T-helper 17 cell (primary cell): ENCODE measurements at places on chromosomes 4 and X.

- DNase-seq: no peak
Measured at GRCh38 chr4:6047130-6047673, 29.0 kb upstream of the C4orf50 start.

GRCh38 chr4:112975567-112976355, 73.7 kb upstream of the ANK2 start:
- no peak for DNase-seq

DNA sequence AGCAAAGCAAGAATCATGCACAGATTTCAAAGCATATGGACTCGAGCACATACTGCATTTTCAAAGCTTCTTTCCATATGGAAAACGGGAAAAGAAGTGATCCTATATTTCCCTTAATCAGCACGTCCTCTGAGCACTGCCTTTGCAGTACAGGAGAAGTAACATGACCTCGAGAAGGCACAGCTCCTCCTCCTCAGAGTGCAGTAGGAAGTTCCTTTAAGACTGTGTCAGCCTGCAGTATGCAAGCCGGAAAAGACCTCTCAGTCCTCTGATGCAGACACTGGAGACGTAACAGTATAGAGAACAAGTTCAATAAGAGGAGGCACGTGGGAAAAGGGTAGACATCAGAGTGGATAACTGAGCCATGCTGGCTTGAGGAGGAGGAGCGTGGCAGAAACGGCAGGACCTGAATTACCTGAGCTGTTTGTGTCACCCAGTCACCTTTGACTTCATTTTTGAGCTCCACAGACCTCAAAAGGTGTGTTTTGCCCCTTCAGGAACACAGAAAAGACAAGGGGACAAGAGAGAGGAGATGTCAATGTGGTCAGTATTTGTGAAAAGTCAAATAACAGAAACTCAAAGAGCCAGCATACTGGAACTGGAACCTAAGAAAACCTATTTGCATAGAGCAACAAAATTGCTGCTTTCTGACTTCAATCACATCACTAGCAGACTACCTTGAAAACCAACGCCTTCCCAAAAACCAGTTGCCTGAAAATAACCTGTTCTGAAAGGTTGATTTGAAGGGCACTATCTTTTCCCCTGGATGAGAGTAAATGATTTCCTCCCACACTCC, 20.8 kb downstream of the IRF2 start:
- DNase-seq: no peak

GRCh38 chr4:112318239-112319142, 21.3 kb downstream of the ALPK1 start:
- no peak for DNase-seq

GRCh38 chr4:33941854-33942253, 2302.5 kb downstream of the ARAP2 start:
- no peak for DNase-seq

DNA sequence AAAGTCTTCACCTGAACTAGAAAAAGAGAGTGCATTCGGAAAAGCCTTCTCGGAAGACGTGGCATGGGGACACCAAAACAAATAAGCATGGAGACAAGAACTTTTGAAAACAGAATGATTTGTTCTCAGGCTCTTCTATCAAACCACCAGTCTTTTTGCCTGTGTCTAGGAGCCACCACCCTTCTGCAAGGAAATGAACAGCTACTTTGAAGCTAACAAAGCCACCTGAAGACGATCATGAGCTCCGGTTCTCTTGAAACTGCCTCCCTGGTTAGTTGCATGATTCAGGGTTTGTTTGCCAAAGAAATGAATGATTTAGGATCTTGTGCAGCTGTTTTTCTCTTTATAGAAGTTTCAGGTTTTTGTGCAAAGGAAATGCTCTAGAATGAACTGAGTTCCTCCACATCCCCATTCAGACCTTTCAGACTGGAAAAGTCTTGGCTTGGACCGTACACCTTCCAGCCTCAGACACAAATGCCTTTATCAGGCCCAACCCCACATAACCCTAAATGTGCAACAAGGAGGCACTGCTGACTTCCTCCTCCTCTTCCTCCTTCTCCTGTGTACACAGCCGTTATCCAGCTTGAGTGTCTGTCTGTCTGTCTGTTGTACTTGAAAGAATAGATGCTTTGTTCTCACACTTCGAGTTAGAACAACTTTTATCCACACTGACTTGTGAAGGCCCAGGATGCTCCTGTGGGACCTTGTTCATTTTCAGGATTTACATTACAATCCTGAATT, 334.8 kb upstream of the KLF3 start:
- DNase-seq: no peak

DNA sequence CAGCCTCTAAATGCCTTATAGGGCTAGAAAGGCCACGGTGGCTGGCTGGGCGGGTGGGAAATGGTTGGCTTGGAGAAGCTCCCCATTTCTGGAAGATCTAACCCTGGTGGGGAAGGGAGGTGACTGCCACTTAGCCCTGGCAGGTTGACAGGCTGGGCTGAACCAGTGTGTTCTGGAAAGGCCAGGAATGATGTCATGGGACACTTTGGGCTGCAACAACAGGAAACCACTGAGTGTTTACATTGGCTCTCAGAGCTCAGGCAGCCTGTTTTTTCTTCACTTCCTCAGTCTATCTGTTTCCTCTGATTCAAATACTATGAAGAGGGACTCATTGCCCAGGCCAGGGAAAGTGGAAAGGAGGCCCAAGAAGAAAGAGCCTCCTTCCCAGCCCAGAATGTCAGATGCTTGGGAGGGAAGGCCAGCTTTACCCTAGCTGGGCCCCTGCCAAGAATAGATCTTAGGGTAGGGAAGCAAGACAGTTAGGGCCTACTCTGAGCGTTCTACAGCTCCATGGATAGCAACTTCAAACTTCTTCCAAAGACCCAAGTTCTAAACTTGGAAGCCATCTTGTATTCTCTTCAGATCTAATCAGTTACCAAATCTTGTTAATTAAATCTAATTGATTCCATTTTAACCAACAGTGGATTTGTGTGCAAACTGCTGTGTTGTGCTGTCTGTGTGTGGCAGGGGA, 65.8 kb upstream of the MSN start:
- DNase-seq: no peak

GRCh38 chrX:8201896-8202331, 30.8 kb upstream of the VCX2 start:
- DNase-seq: no peak

- no peak for DNase-seq
Measured at GRCh38 chrX:66015900-66016689, 23.8 kb downstream of the VSIG4 start.

DNA sequence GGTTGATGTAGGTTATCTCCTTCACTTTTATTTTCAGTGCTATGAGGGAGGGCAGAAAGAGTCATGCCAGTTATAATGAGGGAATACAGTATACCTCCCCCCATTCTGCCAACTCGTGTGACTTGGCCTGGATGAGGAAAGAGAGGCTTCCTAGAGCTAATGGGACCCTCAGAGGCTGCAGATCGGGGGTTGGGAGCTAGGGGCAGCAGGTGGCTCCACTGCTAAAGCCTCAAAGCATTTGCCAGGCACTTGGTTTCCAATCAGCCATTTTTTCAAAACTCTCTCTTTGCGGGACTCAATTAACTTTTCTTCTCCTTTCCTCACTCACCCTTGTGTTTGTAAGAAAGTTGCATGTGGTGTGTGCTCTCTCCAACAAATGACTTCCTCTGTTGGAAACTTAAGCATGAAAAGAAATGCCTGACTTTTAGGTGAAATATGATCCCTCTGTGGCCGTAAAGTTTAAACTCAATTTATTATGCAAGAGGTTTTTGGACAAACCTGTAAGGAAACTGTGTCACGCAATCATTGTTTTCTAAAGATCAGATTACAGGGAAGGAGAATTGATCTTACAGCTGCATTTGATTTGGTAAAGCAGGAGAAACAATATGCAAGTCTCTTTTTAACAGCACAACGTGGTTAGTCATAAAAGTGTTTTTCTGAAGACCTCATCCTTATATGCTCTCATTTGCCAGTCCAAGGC, 7.0 kb downstream of the SFRP2 start:
- no peak for DNase-seq

DNA sequence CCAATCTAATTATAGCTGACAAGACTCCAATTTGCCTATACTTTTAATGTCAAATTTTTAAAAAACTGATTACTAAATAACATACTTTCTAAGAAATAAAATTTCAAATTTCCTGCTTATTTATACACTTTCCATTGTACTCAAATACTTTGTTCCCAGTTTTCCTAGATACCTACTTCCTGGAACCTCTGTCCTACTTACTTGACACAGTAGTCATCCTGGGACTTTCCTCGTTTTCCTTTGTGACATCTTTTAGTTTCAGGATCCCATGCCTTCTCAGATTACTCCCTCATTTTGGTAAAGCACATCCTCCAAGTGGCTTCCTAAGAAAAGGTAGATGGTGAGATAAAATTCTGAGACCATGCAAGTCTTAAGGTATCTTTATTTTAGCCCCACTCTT, 13.3 kb upstream of the FAM184B start:
- no peak for DNase-seq

- no peak for DNase-seq
Measured at GRCh38 chr4:168800926-168801325, 209.1 kb downstream of the CBR4 start.
